DMS79 treated with DMSO at 0.1 percent for 48 hours (cell line): ENCODE measurements at places on chromosomes 2 and 18.
A peak's percentile ranks its signal among the peaks of the same experiment; 100 is the strongest.

DNA sequence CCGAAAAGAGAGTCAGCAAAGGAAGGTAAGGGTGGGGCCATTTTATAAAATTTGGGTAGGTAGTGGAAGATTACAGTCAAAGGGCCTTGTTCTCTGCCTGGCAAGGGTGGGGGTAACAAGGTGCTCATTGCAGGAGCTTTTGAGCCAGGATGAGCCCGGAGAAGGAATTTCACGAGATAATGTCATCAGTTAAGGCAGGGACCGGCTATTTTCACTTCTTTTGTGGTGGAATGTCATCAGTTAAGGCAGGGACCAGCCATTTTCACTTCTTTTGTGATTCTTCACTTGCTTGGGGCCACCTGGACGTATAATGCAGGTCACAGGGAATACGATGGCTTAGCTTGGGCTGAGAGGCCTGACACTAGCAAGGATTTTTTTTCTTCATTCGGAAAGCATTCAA lies 58.1 kb downstream of the CYP1B1 start:
- DNase-seq: no peak

DNA sequence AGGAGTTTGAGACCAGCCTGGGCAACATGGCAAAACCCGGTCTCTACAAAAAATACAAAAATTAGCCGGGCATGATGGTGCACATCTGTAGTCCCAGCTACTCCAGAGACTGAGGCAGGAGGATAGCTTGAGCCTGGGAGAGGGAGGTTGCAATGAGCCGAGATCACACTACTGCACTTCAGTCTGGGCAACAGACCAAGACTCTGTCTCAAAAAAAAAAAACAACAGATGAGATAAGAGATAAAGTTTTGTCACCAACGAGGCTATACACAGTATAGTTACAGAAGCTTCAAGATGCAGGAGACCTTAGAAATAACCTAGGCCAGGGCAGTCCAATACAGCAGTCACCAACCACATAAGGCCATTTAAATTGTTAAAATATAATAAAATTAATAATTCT lies 9.4 kb downstream of the FAM124B start:
- no peak for DNase-seq

DNA sequence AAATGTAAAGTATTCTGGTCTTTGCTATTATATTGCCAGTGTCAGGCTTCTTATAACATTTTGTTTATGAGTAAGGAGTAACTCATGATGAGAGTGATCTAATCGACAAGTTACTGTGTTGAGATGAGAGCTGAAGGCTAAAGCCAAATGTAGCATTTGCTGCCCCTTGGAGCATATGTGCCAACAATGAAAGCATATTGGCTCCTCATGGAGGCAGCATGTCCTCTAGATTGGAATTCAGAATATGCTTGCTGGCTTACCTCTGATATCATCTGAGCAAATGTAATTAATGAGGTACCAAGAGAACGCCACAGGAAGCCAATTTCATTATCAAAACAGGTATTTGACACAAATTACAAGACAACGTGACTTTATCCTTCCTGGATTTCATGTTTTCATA lies 781.1 kb upstream of the FSHR start:
- no peak for DNase-seq

GRCh38 chr2:96594691-96595152 lies 43.4 kb downstream of the KANSL3 start:
- DNase-seq: no peak

DNA sequence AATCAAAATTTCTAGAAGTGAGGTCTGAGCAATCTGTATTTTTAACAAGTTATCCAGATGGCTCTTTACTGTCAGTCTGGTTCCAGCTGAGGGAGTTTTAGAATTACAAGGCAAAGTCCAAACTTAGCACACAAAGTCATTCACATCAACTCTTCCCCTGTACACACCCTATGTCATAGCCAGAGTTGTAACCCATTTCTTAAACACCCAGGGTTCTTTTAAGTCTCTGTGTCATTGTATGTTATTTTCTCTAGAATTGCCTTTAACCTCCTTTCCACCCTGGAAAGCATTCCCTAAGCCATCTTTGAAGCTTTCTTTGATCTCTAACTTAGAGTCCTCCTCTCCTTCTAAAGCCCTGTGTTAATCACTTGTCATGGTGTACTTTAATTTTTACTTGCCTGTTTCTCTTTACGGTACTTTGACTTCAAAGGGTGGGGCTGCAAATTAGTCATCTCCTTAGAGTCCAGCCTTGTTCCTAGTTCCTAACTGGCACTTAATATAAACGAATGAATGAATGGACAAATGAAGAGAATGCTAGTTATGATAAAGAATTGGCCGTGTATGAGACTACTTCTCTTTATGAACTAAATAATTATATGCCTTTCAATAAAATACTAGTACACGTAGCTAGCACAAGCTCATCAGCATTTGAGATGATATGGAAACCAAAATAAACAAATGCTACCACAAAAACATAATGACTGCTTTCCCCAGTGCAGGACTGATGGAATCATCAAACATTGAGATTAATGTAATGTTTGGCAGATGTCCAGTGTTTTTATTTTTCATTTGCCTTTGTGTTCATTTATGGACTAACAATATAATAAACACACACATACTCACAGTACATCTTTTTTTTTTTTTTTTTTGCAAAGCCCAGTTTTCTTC lies 11.9 kb upstream of the ACTR3 start:
- peak; percentile 83 for DNase-seq

GRCh38 chr2:197239434-197239833 lies 71.1 kb downstream of the ANKRD44 start:
- DNase-seq: no peak

DNA sequence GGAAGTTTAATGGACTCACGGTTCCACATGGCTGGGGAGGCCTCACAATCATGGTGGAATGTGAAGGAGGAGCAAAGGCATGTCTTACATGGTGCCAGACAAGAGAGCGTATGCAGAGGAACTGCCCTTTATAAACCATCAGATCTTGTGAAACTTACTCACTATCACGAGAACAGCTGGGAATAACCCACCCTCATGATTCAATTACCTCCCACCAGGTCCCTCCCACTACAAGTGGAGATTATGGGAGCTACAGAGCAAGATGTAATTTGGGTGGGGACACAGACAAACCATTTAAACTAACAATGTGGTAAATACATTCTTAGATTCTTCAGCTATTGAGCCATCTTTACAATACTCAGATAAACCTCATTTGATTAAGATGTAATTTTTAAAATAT lies 176.1 kb downstream of the SH3BP4 start:
- no peak for DNase-seq

GRCh38 chr2:7852546-7852945 lies 829.3 kb upstream of the ID2 start:
- DNase-seq: no peak

GRCh38 chr2:96853321-96853720 lies 4.5 kb downstream of the ANKRD39 start:
- DNase-seq: no peak

DNA sequence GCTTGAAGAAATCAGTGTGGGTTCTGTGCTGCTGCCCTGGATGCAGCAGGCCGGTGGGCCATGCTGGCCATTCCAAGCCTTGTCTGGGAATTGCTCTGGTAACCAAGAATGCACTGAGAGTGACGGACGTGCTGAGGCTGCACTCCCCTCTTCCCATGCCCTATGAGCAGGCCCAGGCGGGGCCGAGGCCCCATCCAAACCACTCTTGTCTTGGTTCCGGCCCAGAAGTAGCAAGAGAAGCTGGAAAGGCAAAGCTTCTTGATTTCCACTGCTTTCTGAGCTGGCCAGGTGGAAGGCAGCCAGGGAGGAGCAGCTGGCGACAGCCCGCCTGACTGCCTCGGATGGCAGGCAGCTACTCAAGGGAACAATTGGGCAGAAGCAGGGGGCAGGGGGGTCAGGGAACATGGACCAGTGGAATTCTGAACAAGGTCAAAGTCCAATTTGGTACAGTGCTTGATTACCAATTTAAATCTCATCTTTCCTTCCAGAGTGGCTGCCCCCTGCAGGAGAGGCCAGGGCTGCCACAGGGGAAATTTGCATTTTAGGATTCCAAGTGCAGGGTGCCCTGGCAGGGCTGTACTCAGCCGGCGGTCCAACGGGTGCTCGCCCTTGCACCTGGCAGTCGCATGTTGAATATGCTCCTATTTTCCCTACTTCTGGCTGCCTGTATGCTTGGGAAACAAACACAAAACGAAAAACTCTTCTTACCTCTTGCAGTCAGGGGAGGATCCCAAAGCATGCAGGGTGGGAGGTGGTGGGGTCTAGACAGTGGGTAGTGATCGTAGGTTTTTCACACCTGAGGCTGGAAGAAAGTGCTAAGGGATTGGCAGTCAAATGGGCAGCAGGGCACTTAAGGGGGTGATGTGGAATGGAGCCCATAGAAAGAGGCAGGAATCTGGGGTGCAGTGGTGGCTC lies 67.3 kb downstream of the LIPG start:
- DNase-seq: peak; percentile 51

GRCh38 chr2:121254748-121255147 lies 30.3 kb downstream of the TFCP2L1 start:
- DNase-seq: peak; percentile 96
